Stimulated activated naive CD8-positive, alpha-beta T cell treated with anti-CD3 and anti-CD28 coated beads, Interleukin-15, Interleukin-2, amounts not matched to agents 100 U/mL and 50 U/mL, for 24 hours (primary cell): ENCODE measurements at places on chromosomes 6 and 20.

DNA sequence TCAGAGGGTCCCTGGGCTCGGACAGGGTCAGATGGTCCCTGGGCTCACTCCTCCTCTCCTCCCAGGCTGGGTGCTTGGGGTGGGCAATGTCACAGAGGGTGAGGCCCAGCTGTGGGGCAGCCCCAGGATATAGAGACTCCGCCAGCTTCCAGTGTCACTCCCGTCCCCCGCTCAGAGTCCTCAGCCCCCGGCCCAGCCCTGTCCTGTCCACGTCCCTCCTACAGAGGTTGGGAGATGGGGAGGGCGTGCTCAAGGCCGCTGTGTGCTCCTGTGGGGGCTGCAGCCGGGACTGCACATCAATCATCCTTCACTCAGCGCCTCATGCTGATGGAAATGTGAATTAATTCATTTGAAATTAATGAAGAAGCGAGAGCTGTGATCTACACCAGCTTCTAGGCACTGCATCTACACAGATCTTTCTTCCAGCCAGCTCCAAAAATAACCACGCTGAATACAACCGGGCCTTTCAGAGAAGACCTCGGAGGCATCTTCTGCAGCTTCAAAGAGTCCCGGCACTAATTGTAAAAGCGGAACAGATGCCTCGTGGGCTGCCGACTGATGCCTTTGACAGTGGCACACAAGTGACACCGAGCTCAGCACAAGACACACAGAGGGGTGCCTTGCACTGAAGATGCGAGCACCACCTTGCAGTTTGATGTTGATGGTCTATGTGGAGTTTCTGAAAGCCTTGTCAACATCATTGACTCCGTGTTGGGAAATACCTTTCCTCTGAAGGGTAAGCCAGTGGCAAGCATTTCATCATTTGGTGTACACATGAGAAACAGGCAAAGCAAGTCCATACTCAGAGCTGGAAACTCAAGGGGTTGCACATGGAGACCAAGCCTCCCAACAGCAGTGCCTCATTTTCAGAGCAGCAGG, 39.3 kb downstream of the DACT2 start:
- no peak for DNase-seq

- DNase-seq, result no peak
Measured at GRCh38 chr6:37122861-37123260, 47.1 kb upstream of the PIM1 start.

DNA sequence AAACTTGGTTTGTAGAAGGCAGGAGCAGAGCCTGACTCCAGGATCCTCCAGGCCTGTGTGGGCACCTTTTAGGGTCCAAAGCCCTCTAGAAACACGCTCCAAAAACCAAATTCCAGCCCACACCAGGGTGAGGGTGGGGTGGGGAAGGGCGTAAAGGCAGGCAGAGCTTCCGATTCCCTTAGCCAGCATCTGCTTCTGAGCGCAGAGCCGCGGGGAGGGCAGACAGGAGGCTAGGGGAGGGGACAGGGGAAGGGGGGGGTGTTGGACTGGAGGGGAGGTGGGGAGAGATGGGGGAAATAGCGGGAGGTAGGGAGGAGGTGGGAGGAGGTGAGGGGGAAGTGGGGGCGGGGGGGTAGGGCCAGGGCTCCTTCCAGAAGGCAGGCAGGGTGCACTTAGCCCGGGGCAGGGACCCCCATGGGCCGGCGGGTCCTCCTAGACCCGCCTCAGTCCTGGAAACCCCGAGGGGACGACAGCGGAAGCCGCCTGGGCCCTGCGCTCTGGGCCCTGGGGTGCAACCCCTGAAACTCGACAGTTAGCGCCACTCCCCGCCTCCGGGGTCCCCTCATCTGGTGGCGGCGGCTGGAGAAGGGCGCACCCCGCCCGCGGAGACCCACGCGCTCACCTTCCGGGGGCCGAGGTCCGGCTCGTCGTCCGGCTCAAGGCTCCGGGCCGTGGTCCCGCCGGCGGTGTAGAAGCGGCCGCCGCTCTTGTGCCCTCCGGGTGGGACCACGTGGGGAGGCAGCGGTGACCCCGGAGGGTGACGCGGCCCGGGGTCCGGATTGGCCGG, 22.0 kb upstream of the FRMD1 start:
- DNase-seq, result no peak

- DNase-seq, result no peak
Measured at GRCh38 chr6:127939442-127940066, 38.7 kb upstream of the THEMIS start.

DNA sequence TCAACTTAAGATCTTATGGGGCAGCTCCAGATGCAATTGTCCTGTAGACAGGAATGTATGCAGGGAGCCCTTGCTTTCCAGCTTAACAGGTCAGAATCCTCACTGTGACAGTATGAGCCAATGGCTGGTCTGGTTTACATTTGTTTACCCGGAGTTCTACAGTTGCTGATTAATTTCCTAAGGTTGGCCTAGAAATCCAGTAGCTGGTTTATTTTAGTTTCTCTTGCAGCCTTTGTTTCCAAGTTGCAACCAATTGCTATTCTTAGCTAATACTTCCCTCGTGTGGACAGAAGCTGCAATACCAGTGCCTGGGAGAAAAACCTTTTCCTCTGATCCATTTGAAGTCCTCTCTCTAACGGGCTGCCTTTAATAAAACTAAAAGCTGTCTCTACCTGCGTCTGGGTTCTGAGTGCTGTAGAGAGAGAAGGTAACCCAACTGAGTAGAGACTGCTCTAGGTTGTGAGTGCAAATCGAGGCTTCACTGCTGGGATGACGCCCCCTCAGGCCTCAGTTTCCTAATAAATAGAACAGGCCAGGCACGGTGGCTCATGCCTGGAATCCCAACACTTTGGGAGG, 45.9 kb downstream of the ZNF217 start:
- DNase-seq, result peak; percentile 18

GRCh38 chr20:47296950-47297349, 59.5 kb downstream of the ZMYND8 start:
- no peak for DNase-seq
